Dorsolateral prefrontal cortex (tissue), 122 donors: ENCODE measurements at places on chromosomes 11 and 22.

DNA sequence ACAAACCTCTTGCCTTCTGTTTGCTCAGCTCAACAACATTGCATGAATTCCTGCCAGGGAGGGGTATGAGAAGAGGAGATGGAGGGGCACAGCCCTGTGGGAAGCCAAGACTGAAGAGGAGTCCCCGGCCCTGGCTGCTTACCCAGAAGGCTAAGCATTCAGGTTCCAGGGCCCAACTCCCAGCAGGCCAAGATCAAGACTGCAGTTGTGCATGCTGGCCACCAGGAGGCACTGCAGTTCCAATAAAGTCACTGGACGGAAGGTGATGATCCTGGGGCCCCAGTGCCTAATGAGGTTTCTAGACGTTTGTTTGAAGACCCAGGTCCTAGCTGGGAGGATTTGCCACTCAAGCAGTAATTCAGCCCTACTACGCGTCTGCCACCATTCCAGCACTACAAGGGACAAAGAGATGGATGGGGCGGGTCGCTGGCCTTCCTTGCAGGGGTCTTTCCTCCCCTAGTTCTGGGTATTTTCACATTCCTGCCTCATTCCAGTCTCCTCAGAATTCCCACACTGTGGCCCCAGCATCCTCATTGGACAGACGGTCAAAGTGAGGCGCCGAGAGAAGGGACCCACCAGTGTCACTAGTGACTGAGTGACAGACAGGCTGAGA lies 23.6 kb downstream of the ALX4 start:
- DNase-seq: no peak

GRCh38 chr22:47589271-47590250 lies 827.1 kb downstream of the TBC1D22A start:
- no peak for DNase-seq

DNA sequence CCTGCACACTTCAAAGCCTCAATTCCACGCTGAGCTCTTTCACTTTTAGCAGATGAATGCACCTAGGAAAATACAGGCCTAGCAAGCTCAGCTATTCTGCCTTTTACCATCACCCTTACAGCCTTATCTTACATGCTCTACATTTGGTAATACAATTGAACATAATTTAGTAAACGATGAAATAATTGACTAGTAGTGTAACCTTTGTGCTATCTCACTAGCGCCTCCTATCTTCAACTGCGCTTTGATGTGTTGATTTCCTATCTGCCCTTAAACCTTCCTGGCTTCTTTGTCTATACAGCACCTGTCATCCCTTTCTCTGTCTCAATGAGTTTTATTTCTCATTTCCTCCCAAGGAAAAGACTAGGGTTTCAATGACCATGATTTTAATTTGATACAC lies 149.7 kb downstream of the LRRC4C start:
- no peak for DNase-seq

DNA sequence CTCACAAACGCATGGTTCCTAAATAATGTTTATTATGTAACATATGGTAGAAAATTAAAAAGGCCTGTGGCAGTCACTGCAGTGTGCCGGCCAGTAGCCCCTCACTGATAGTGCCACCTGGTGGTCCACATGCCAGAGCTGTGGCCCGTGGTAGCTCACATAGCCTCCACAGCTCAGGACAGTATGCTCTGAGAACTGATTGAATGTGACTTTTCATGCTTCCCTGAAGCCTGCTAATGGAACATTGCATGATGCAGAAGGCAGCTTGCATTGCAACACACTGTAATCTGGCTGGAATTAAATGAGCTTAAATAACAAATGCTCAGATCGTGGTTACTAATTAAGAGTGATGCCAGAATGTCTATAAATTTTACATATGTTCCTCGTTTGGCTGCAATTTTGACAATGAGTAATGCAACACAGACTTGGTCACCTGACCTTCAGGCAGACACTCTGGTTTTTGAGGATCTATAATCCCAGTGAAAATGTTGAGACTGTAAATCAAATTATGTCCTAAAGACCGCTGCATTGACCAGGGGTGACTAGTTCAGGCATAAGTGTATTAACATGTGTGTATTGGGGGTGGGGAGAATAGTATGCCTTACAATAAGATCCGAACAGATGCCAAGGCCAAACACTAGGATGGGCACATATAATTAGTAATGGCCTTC lies 566.4 kb downstream of the METTL15 start:
- no peak for DNase-seq

GRCh38 chr11:100637706-100638105 lies 49.4 kb upstream of the ARHGAP42 start:
- no peak for DNase-seq

- no peak for DNase-seq
Measured at GRCh38 chr22:38471237-38471636, 3.3 kb downstream of the KDELR3 start.

DNA sequence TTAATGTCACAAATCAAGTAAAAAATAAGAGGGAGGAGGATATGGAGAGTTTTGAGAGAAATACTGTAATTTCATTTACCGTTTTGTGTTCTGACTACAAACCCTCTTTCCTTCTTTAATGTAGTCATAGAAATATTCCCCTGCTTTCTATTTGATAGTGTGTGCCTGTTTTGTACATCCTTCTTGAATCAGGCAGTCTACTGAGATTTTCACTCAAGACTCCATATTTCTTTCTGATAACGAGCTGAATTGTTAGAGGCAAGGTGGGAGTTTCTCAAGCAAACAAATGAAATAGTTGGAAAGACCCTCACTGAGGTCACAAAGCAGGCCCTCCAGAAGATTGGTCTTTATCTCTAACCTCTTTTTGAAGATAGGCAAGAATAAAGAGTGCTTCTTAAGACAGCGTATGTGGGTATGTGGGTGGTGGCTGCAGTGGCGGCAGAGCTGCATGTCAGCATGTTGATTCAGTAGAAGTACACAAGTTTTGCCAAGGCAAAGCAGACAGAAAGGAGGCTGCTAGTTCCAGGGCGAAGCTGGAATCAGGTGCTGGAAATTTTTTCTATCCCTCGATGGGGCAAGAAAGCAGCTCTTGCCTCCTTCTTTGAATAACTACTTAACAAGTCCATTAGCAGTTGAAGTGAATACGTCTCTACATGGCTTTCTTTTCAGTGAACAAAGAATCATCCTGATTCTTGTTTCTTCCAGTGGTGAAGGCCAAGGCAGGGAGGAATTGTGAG lies 164.2 kb downstream of the FAM76B start:
- DNase-seq: no peak
